ENCODE measurements at places on chromosomes 11 and 22.

GRCh38 chr11:127943152-127943551, 644.2 kb downstream of the ETS1 start:
- DNase-seq: no peak

DNA sequence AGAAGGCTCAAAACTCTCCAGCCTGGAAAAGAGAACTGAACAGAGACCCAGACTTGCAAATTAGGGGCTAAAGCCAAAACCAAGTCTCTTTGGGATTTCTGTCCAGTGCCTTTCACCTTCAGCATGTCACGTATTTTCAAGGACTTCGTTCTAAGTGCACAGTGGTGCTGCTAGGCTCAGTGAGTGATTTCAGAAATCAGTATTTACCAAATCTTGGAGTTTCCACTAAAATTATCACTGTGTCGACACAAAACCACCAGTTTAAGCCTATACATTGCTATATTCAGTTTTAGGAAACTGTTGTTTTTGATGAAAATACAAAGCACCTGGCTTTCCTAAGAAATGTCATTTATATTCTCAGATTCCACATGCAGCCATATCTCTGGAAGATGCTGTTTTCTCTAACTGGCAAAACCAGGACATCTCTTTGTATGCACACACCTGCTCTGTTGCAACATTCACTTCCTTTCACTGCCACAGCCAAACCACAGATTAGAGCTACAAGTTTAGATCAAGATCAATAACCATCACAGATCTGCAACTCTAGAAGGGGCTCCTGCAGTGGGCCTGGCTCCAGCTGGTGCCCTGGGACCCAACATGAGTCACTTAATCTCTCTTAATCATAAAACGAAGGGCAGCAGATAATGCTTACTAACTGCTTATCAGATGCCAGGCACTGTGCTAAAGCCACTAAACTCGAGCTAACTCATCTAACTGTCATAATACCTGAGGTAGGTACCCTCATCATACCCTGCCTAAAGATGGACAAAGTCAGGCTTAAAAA, 22.3 kb downstream of the SMCO4 start:
- no peak for DNase-seq

DNA sequence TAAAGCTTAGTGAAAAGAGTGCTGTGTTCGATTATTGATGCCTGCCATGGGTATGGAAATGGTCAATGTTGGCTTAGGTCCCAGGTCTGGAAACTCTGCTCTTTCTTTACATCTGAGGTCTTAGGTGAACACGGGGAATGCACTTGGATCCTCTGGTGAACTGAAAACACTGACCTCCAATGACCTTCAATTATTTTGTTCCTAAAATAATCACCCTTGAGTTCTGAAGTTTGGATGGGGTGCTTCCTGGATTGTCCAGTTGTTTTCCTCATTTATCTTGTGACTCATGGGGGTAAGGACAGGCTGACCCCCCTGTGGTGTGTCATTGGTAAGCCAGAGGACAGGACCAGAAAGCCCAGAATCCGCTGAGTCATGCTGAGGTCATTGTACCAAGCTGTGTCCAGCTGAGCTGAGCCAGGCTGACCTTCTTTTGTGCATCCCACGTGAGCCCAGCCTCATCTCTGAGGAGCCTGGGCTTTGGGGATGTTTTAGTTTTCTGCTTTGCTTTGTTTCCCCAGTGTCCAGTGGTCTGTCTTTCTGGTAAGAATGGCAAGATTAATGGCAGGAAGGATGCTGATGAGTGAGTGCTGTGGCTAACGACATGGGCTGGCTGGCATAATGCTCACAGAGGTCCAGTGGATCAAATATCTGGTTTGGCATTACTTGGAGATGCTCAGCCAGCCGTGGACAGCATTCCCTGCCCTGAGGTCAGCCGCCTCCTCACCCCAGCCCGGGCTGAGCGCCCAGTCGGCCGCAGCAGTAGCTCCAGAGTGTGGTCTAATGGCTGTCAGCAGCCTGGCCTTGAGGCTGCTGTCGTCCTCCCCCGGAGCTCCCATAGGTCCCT, 35.6 kb downstream of the AMPD3 start:
- peak; percentile 24 for DNase-seq

DNA sequence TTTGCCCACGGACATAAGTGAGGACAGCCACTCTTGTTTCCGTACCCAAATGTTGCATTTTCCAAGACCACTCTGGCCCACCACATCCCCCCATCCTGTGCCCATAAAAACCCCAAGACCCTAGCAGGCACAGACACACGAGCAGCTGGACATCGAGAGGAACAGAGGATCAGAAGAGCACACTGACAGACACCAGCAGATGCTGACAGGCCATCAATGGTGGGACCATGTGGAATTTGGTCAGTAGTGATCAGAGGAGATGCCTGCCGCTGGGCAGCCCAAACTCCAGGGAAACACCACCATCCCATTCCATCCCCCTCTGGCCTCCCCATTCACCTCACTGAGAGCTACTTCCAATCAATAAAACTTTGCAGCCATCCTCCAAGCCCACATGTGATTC, 87.0 kb downstream of the DLG2 start:
- DNase-seq: no peak

DNA sequence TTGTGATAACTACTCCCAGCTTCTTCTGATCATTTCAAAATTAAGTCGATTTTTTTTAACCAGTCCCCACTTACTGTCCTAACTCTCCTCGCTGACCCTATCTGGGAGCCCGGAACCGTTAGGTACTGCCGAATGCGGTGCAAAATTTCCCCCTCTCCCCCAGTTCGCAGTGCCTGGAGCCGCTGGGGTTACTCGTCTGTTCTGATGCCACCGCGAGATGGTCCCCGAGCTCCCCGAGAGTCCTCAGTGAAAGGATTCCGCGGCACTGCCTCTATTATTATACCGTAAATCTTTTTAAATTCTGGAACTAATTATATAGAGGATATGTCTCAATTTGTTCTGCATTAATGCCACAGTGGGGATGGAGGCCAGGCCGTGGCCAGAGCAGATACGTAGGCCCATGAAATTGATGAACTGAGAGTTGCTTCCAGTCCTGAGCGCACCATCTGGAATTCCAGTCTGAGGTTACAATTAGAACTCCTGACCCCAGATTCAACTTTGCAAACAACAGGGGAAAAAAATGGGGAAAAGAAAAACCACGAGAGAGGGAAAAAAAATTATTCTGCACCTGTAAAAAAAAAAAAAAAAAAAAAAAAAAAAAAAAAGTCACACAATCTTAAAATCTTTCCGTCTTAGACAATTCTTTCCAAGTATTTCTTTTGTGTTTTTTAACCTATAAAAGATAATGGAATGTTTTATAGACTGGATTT, 4.3 kb upstream of the WT1 start:
- no peak for DNase-seq

- no peak for DNase-seq
Measured at GRCh38 chr11:57116654-57117053, 65.1 kb upstream of the LRRC55 start.

DNA sequence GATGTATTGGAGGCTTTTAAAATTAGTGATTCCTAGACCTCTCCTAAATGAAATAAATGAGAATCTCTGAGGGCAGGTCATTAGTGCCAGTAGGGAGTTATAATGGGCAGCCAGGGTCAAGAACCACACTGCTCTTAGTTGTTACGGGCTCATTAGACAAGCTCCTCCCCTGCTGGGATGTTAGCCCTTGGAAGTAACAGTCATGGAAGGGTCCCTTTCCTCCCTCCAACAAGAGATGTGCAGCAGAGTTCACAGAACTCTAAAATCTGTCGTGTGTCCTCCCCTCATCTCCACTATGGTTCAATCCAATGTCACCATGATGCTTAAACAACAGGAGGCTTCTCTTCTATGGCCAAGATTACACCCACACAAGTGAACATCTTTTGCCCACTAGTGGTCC, 419.5 kb downstream of the INSC start:
- no peak for DNase-seq

DNA sequence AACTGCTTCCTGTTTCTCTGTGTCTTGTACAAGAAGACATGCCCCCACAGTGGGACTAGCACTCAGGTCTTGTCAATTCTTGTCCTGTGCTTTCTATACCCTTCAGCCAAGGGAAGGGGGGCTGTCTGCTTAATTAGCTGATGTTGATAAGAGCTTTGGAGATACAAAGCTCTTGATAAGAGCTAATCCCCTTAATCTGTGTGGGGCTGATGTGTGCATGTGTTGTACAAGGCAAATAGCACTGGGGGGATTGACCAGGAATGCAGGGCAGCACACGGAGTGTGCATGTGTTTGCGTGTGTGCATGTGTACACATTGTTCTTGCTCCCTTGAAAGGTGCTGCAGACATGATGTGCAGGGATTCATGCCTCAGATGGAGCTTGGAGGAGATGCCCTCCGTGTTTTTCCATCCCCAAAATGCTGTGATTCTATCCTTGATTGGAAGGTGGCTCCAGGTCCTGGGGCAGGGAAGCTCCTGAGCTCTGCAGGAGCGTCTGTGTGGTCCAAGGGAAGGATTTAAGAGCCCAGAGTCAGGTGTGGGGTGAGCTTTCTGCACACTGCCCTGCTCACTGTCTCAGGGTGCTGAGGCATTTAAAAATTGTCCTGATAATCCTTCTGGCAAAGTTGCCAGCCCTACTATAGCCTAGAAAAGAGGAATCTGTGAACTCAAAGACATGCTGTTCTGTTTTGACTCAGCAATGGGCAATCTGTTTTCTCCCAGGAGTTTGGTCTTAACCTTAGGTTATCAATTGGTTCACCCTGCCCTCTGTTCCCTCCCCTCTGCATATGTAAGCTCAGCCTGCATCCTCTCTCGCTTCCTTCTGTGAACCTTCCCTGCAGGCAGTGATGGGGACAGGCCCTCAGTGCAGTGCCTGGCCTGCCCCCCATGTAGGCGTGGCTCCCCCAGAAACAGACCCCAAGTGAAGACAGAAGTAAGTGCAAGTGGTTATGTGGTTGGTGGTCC, 102.0 kb downstream of the GRIK4 start:
- no peak for DNase-seq

DNA sequence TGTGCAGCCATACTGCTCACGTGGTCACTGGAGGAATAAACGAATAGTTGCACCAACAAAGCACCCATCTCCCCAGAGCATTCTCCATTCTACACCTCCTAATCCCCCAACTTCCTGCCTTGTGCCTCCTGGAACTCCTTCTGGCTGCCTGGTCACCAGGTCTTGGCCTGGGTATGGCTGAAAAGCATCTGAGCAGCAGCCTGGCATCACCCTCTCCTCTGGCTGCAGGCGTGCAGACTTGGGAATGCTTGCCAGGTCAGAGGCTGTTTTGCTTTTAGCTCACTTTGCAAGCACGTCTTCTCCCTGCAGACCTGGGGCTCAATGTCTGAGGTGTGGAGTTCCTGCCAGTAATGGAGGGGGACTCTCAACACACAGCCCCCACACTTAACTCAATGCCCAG, 33.3 kb upstream of the KCNJ11 start:
- DNase-seq: no peak

- DNase-seq: no peak
Measured at GRCh38 chr11:122269824-122270223, 153.8 kb upstream of the BLID start.

DNA sequence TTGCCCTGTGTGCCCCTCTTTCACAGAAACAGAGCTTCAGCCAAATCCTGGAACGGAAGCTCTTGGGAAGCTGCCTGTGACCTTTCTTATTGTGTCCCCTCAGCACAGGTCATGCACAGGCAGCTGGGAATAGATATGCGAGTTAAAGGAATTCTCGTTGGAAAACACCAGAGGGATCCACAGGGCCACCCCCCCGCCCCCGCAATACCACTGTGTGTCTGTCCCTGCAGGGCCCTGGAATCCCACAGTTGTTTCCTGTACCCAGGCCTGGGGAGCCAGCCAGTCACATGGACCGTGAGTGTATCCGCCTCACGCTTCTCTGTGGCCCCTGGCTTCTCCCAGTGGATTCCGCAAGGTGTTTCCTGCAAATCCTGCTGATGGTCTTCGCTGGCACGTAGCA, 29.0 kb downstream of the TIMP3 start:
- no peak for DNase-seq

DNA sequence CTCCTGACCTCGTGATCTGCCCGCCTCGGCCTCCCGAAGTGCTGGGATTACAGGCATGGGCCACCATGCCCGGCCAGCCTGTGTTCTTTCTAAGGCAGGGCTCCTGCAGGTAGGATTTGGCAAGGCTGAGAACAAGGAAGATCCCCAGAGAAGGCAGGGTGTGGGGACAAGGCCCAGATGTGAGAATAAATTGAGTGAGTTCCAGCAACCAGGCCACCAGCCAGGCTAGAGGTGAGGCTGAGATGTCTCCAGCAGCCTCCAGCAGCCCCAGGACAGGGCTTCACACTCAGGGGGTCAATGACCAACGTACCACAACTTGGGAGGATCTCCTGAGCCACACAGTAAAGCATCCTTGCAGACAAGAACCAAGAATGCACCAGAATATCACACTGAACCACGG, 75.1 kb downstream of the BUD13 start:
- DNase-seq: no peak

DNA sequence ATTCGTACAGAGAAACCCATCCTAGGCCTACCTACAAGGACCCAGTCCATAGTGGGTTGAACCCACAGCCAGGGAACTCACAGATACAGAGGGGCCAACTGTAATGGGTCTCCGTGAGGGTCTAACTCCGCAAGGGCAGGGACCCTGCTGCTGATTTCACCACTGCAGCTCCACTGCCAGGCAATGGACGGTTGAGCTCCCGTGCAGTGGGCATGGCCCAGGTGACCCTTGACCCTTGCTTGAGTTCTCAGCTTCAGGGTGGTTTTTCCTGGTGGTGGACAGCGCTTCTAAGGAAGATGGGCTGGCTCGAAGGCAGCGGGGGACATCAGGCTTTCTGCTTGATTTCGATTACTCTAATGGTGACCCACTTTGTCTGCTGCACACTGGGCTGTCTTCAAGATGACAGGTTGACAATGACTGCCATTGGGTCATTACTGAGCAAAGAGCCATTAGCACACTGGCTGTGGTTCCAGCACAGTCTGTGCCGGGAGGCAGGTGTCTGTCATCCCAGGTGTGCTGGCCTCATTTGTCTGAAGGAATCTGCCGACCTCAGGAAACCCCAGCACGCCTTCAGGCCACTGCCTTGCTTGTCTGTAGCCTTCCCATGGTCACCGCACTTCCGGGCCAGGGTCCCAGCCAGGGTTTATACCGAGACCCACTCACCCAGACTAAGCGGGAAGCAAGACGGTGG, 3.7 kb upstream of the GAL start:
- DNase-seq: no peak

DNA sequence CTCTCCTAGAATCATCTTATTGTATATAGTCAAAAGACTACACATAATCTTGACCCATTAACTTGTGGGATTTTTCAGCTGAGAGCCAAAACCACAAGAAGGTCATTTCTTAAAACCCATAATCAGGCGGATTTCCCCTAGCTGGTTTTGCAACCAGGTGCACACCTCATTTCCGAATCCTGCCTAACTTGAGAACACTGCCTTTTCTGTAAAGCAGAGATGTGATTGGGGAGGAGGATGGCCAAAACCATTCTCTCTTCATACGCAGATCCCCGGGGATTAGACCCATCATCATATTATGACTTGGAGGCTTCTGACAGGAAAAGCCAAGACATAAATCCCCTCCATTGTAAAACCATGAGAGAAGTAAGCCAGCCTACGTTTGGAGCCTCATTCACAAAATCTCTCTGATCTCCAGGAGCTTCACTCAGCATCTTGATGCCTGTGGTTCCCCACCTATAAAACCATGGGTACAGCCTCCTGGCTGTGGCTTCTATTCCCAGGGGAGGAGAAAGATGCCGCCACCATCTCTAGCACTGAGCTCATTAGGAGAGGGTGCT, 191.3 kb downstream of the KIF18A start:
- DNase-seq: no peak
